ENCODE measurements at places on chromosomes 7 and 10.

- no peak for DNase-seq
Observed at GRCh38 chr10:47282005-47282656, 17.9 kb upstream of the GDF10 start.

DNA sequence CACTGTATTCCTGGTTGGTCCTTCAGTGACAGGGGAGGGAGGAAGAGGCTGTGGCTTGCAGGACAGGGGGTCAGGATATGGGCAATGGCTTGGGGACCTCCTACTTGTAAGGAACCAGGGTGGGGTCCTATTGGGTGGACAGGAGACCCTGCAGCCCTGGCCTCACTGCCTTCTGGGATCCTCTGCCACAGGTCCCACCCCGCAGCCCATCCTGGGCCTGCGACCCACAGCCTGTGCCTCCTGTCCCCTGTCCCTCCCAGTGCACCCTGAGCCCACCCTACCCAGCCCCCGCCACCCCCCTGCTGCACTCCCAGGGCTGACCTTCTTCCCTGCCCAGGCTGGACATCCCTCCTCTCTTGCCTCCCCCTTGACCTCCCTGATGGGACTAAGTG, 58.7 kb upstream of the MYL10 start:
- DNase-seq: no peak

DNA sequence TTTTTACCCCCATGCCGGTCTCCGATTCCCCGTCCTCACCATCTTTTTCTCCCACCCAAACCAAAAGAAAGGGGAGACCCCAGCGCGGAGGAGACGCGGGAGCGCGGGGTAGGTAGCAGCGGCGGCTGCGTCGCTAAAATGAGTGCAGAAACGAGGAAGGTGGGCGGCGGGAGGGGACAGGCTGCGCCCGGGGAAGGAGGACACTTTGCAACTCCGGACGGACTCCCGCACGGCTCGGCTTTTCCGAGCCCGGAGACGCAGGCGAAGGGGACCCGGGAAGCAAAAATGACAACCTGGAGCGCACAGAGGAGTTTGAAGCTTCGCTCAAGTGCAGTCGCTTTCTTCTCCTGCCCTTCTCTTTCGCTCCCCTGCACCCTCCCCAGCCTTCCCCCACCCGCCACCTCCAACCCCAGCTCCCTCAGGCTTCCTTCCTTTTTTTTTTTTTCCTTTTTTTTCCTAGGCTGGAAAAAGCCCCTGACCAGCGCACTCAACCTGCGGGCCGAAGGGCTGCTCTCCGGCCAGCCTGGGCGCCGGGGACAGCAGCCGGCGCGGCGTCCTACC, 453 bp downstream of the SFMBT2 start:
- no peak for DNase-seq

DNA sequence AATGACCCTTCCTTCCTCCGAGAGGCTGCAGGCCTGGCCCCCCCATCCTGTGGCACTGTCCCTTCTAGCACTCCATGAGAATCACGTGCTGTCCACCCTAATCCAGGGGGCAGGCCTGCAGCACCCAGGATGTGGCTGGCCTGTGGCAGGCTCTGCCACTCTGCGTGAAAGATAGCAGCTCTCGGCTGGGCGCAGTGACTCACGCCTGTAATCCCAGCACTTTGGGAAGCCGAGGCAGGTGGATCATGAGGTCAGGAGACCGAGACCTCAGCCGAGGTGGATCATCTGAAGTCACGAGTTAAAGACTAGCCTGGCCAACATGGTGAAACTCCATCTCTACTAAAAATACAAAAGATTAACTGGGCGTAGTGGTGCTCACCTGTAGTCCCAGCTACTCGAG, 18.9 kb upstream of the LFNG start:
- no peak for DNase-seq

- DNase-seq: no peak
Observed at GRCh38 chr7:128119036-128119435, 87.8 kb upstream of the LRRC4 start.

DNA sequence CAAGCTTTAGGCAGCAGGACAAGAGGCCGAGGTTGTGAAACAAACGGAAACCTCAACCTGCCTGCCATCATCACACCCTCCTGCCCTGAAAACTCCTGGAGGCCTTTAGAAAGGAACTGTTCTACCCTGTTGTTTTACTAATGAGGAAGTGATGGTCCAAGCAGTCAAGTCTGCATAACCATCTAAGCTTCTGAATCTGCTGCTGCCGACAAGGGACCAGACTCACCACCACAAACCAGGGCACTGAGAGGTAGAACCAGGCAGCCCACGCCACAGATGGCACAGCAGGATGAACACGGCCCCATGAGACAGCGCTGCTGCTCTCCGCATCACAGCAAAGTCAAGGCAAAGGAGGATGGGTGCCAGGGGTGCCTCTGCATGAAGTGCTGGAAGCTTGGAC, 209.4 kb downstream of the CELF2 start:
- no peak for DNase-seq

DNA sequence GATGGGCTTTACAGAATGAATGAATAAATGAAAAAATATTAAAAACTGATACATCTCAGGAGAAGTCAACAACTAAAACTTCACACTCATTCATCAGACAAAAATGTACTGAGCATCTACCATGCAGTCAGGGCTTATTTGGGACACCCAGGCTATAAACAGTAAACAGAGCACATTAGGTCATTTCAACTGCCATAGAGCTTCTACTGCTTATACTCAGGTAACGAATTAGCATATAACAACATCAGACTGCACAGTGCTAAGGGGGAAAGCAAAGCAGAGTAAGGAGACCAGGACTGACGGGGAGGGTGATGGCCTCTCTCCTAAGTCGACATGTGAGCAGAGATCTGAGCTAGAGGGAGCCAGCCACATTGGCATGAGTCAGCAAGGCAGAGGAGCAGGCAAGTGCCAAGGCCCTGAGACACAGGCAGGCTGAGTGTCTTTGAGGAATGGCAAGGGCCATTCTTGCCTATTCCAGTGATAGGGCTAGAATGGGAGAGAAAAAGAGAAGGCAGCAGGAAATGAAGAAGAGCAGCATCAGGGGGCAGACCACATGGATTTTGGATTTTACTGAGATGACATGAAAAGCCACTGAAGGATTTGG, 528.9 kb downstream of the PARD3 start:
- no peak for DNase-seq

DNA sequence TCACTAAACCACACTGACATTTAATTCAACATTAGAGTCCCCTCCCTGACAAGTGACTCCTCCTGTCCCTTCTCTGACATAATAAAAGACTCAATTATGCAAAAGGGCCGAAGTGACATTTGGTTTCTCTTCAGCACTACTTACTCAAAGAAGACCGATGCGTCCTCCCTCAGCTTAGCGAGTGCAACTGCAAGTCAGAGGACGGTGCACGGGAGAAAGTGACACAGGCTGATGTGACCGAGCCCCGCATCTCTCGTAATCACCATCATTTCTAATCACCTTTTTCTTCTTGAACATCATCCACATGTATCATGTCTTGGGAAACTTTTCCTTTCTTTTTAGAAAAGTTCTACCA, 155.7 kb downstream of the TCERG1L start:
- no peak for DNase-seq

GRCh38 chr10:44042075-44042770, 342.7 kb downstream of the CXCL12 start:
- DNase-seq: no peak

DNA sequence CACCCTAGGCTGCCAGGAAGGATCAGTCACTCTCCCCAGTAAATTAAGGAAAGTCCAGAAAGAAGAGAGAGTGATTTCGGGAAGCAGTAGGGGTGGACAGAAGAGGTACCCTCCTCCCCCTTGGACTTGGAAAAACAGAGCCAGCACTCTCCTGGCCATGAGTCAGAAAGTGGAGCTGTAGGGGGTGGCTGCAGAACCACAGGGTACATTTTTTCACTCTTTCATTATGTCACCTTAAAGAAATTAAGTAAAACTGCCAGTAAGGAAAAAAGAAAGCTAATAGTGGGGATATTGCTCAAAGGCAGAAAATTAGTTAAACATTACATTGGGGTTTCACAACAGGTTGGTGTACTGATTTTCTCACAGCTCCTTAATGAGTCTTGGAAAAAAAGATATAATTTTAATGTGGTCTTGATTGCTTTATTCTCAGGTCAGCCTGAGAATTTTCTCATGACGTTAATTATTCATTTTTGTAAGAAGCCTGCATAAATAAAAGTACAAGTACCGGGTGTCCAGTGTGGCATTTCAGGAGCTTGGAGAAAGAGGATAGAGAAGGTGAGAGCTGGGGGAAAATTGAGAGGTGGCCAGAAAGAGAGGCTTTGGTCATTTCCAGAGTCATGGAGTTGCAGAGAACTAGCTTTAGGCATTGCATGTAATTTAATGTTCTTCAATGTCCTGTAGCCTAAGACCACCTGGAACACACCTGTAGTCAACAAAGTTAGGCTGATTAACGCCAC, 23.2 kb upstream of the AOAH start:
- DNase-seq: no peak

DNA sequence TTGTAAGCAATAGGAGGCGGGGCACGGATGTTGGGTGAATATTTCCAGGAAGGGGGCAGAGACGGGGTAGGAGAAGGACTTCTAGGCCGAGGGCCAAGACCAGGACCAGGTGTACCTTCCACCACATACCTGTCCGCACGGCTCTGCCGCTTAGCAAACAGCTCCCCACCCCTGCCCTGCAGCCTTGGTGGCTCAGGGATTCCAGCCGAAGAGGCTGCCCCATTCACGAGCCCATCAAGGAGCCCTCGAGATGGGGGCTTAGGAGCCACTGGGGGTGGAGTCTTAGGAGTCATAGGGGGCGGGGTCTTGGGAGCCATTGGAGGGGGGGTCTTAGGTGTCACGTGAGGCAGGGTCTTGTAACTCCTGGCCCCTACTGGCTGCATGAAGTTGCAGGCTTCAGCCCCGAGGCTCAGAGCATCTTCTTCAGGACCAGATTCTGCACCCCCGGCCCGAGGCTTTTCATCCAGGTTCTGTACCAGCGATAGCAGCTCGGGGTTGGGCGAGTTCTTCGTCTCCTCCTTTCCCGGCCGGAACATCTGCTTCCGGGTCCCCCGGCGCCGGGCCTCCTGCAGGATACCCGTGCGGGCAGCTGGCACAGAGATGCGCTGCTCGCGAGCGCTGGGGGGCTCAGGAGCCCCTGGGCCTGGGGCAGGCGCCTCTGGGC, 6.1 kb upstream of the MYOZ1 start:
- no peak for DNase-seq

DNA sequence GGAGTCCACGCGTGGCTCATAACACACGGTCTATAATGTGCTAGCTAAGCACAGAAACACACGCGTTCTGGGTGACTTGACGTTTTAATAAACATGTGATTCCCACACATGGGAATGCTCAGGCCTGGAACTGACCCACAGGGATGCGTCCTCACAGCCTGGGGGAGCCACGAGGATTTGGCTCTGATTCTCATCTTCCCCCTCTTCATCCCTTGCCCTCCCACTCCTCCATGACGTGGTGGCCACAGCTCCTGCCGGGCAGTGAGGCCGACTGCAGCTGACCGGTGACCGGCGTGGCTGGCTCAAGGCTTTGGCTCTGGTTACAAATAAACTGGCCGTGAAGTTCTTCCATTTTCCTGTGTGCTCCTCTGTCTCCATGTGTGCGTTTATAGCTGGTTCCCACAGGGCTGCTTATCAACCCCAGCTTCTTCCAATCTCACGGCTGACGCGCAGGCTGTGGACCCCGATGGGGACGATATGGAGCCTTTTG, 40.9 kb upstream of the KLF6 start:
- no peak for DNase-seq

DNA sequence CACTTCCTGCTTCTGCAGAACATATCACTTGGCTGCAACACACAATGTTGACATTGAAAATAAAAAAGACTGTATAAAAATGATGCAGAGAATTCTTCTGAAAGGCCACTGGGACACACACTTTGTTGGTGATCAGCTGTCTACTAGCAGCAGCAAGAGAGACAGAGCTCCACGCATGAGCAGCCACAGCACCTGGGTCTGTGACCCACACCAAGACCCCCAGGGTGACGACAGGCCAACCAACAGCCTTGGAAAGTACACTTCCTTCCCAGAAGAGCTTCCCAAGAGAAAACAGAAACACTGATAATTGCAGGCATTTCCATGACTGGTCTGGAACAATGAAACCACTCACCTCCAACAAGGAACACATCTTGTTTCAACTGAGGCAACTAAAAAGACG, 239.0 kb downstream of the DIP2C start:
- DNase-seq: no peak

- no peak for DNase-seq
Observed at GRCh38 chr7:44378744-44379143, 53.4 kb upstream of the CAMK2B start.

DNA sequence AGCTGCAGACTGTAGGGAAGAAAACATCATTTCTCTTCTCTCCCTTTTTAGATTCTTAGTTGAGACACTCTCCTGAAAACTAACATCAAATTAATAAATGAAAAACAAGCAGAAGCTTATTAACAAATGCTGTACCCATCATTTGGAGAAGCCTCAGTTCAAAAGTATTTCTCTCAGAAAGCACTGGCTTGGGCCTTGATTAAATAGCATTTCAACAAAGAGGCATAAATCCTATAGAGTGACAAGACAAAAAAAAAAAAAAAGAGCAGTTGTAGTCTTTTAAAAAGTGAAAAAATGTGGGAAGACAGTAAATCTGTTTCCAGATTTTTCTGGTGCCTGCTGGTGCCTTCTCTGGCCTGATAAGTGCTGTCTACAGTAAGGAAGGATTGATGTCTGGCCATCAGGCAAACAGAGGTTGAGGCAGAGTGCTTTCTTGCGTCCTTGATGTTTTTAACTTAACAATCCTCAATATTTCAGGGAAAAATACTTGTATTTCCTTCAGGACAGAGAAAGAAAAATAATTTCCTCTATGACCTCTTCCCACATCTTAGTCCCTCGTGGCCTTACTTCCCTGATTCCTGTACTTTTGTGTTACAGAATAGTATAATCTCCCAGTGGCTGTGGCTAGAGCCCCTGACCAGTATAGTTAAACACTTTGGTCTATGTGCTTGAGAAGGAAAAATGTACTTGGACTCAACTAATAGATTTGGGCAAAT, 300.5 kb downstream of the HGF start:
- DNase-seq: no peak

DNA sequence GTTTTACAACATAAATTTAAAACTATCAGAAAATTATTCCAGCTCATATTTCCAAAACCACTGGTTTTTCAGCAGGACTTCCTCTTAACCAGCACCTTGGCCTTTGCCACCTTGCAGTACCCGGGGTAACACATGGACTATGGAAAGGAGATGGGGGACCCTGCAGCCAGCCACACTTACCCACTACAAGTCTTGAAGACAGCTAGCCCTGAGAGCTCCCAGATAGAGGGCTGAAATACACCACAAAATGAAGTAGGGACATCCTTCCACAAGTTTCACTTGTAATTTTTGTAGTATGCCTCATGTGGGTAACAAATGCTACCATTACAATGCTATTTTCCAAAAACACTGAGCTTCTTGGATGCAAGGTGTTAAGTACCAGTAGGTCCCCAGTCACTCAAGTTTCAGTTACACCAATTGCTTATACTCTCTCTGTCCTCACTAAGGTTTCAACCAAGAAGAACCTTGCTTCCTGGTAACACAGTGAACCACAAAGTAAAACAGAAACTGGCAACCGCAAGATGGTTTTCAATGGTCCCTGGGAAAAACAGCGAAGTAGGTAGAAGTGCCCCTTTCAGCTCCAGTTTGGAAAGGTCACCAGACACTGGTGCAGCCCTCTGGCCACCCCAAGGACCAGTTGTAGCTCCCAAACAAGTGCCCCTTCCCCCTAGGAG, 110.9 kb downstream of the SGMS1 start:
- no peak for DNase-seq

- no peak for DNase-seq
Observed at GRCh38 chr10:69228151-69228550, 8.0 kb downstream of the HKDC1 start.

- no peak for DNase-seq
Observed at GRCh38 chr10:127734753-127735152, 2.2 kb upstream of the FOXI2 start.

All from activated CD8-positive, alpha-beta memory T cell treated with anti-CD3 and anti-CD28 coated beads for 1 hour (primary cell).